ENCODE measurements at places on chromosomes 7 and 10.

DNA sequence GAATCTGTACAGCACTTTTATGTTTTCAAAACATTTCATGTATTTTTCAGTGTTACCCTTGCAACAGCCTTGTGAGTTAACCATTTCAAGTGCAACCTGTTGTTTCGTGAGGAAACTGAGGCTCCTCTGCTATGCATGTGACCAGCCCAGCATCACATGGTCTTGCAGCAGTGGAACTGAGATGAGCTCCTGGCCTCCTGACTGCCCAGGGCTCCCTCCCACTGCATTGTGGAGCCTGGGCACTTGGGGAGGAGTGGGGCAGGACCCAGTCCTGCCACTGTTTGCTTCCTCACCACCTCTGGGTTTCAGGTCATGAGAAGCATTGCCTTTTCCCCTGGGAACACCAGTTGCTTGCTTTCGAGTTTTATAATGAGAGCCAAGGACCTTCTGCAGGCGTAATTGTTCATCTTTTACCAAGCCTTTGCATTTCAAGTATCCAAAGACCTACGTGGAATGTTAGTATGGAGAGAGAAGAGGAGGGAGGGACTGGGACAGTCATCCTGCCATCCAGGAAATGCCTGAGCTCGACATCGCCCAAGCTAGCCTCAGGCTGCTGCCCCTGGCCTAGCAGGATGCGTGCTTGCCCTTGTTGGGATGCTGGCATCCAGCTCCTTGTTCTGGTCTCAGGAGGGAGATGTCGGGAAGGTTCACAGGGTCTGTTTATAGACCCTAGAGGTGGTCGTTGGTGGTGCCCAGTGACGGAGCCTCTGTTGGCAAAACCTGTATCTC lies 32.3 kb upstream of the BHLHA15 start:
- no peak for DNase-seq

GRCh38 chr7:91327346-91327745 lies 63.1 kb downstream of the FZD1 start:
- DNase-seq: no peak

- DNase-seq: no peak
Measured at GRCh38 chr10:30940256-30940655, 91.4 kb downstream of the ZNF438 start.

DNA sequence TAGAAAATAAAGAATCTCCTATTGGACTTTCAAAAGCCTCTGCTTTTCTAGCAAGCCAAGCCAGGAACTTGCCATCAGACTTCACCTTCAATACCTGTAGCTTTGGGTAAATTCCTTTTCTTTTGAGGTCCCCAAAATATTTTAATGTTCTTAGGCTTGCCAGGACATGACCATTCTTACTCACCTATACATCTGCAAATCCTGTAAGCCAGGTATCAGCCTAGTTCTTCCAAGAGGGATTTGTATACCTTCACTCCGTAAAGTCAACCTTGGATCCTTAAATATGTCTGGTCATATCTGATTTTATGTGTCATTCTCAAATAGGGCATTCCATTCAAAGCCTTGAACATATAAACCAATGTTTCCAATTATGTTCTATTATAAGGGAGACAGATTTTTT lies 210.6 kb upstream of the CELF2 start:
- DNase-seq: no peak

- no peak for DNase-seq
Measured at GRCh38 chr10:80503584-80504157, 34.0 kb upstream of the SH2D4B start.

GRCh38 chr7:86991771-86992191 lies 67.7 kb downstream of the ELAPOR2 start:
- DNase-seq: peak; percentile 9

DNA sequence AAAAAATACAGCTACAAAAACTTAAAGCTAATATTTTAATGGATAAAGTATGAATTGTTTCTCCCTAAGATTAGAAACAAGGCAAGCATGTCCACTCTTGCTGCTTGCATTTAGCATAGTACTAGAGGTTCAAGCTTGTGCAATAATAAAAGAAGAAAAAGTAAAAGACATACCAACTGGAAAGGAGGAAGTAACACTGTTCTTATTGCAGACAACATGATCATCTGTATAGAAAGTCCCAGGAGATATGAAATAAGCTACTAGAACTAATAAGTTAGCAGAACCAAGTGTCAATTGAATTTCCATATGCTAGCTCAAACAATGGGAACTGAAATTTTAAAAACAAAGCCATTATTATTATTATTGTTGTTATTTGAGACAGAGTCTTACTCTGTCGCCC lies 20.0 kb upstream of the RABGEF1 start:
- no peak for DNase-seq

GRCh38 chr10:111824128-111824527 lies 359.4 kb downstream of the GPAM start:
- DNase-seq: no peak

DNA sequence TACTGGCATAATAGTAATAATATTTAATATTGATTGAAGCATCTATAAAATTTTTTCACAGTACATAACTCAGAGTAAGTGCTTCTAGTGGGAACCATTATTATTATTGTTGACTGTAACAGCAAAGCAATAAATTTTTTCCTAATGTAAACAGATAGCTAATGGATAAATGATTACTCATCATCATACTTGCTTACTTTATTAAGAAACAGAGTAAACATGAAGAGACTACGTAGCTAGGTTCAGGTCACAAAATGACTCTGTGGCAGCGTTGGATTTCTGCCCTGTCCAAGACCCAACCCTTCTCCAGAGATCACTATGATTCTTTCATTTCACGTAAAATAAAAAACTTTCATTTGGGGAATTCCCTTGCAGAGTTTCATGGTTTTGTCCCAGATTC lies 8.3 kb upstream of the ABCB5 start:
- no peak for DNase-seq

DNA sequence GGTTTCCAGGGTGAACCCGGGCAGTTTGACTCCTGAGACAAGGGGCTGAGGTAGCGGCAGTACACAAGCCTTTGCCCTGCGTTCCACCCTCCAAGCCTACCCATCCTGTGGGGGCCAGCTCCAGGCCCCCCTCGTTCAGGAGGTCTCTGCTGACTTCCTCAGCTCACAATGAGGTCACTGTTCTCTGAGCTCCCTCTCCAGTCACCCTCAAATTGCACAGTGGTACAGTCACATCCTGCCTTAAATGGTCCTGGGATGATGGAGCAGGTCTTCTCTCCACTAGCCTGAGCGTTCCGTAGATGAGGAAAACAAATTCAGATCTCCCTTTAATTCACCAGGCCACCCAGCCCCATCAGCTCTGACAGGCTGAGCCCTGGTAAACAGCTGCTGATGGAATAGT lies 90.2 kb downstream of the SH3PXD2A start:
- DNase-seq: no peak

DNA sequence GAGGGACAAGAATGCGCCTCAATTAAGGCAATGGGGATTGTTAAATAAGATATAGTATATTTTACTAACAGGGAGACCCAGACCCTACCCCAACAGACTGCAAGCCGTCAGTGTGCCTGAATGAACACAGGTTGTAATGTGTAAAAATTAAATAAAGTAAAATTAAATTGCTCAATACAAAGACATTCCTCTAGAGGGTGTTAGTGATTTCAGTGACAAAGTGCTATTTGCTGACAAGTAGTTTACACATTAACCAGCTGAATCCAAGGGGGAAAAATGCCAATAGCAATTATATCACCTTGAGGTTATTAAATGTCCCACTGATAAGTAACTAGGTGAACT lies 110.5 kb downstream of the EBF3 start:
- DNase-seq: no peak

DNA sequence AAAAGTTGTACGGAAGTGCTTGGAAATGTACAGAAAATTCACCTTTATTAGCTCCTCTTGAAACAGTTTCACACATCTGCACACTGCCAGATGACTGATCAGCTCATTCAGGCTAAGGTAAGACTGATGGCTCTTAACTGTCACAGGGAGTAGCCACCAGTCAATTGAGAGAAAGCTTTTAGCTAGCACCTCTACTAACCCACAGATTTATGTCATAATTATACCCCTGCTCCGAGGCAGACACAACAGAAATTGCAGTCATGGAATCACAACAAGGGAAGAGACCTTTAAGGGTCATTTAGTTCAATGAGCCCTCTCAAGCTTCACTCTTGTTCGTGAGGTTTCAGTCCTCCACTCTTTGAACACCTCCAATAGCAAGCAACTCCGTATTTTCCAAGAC lies 235.4 kb downstream of the TRIL start:
- DNase-seq: no peak

DNA sequence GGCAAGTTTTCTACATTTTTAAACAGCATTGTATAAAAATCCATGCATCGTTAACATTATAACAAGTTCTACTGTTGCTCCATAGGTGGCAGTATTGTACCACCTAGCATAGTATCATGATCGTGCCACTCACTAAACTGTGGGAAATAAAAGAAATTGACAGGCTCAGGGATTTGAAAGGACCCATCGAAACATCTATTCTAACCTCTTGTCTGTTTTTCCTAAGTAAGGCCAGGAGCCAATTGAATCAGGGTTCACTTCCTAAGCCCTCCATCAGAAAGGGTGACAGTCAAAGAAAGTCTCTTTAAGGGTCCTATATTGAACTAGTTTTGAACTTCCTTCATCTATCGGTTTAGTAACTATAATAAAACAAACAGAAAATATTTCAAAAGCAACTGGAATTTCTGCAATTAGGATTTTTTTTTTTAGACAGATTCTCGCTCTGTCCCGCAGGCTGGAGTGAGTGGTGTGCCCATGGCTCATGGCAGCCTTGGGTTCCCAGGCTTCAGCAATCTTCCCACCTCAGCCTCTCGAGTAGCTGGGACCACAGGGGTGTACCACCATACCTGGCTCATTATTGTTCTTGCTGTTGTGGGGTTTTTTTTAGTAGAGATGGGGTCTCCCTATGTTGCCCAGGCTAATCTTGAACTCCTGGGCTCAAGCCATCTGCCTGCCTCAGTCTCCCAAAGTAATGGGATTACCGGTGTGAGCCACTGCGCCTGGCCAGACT lies 9.4 kb downstream of the HACD1 start:
- no peak for DNase-seq

- DNase-seq: no peak
Measured at GRCh38 chr7:76512941-76513816, 2.8 kb downstream of the UPK3B start.

DNA sequence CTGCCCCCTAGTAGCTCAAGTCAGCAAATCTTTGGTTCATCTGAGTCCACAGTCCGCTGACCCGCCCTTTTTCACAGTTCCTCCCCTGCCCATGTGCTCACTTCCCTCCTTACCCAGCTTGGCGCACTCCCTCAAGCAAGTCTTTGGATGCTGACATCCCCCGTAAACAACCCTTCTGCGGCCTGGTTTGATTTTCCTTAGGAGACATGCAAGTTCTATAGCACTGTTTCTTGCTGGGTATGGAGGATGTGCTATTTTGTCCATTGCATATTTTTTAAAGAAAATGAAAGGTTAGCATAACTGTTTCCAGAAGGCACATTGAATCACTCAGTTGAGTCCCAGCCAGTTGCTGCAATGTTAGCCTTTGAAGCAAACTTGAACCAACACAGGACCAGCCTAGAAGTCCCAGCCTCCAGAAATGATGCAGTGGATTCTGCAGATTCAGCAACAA lies 38.2 kb downstream of the HTRA1 start:
- peak; percentile 38 for DNase-seq

DNA sequence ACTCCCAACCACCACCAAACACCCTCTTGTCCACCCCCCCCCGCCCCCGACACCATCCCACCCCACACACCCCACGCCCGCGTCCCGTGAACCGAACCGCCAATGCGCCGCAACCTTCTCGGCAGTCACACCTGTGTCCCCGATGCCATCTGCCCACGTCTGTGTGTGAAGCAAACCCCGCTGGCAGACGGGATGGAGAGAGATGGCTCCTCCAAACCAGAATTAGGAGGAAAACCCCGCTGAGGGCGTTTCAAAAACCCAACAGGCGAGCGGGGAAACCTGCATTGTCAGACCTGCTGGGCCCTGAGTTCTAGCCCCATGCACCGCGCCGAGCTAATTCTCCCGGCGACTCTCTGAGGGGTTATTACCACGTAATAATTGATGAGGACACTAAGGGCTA lies 28.6 kb upstream of the KCNK18 start:
- DNase-seq: no peak

DNA sequence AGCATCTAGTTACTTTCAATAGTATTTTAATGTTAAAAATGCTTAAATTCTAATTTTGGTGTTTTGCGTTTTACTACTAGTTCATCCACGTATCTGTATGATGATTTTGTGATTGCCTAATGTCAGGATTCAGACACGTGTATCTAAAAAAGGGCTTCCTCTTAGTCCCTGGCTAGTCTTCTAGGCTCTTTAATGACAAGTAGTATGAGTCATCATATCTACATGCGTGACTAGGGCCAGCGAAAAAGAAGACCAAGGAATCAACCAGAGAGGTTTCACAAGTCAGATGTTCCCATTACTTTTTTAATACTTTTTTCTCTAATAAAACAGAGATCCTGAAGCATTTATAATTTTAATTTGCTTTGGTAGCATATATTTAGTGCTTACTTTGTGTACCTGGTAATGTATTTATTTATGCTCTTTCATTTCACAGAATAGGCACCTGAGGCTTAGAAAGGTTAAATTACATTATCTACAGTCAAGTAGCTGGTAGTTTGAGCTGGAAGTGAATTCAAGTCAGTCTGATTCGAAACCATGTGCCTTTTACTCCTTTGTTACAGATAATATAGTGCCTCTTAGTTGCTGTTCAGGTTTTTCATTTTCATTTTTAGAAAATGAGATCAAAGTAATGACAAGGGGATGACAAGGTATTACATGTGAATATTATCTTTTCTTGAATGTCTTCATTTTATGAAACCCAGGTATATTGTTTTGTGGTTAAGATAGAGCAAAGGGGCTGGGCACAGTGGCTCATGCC lies 140.3 kb downstream of the FOXP2 start:
- no peak for DNase-seq

- no peak for DNase-seq
Measured at GRCh38 chr7:44288811-44289340, 36.5 kb downstream of the CAMK2B start.

- peak; percentile 59 for DNase-seq
Measured at GRCh38 chr7:69564454-69565417, 33.5 kb upstream of the AUTS2 start.

GRCh38 chr10:67464278-67464677 lies 231.7 kb downstream of the CTNNA3 start:
- no peak for DNase-seq

- no peak for DNase-seq
Measured at GRCh38 chr7:73507556-73507955, 14.5 kb downstream of the BAZ1B start.
